ENCODE measurements at places on chromosomes 5 and 9.
A peak's percentile ranks its signal among the peaks of the same experiment; 100 is the strongest.

DNA sequence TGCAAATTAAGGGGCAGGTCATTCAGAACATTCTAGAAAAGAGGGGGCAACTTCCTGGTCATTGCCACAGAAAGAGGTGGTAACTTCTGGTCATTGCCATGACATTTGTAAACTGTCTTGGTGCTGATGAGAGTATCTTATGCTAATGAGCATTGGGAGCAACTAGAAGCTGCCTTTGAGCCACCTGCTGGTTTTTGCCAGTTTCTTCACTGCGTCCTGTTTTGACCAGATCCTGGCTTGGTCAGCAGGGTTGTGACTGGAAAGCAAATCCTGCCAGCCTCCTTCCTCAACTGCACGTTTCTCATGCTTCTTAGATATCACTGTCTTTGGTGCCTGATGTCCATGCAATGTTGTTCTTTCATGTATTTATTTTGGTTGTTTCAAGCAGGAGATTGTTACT is 53.2 kb upstream of the SPATA31C2 start:
- no peak for DNase-seq

DNA sequence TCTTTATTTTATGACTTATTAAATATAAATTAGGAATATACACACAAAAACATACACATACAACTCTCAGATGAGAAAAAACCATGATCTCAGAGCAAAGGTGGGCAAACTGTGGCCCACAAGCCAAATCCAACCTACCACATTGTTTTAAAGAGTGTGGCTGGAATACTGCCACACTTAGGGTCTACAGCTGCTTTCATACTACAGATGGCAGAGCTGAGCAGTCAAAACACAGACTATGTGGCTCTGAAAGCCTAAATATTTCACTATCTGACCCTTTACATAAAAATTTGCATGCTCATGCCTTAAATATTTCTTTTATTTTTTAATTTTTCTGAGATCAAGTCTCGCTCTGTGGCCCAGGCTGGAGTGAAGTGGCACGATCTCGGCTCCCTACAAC is 28.3 kb downstream of the LEAP2 start:
- DNase-seq: no peak

- DNase-seq: no peak
Measured at GRCh38 chr9:30913331-30913730, 1471.1 kb upstream of the ACO1 start.

DNA sequence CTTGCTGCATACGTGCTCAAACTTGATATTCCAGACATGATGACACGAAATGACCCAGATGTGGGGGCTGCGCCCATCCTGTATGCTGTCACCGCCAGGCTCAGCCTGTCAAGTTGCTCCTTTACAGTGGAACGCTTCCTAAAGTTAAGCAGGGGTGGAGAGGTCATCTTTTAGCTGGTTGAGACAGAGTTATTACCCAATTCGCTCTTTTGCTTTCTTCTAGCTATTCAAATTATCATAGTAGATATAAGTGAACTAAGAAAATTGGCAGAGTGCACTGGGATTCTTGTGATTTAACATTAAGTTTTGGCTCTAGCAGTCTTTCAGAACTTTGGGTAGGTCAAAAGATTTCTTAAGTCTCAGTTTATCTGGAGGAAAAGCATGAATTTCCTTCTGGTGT is 69.8 kb upstream of the BASP1 start:
- no peak for DNase-seq

DNA sequence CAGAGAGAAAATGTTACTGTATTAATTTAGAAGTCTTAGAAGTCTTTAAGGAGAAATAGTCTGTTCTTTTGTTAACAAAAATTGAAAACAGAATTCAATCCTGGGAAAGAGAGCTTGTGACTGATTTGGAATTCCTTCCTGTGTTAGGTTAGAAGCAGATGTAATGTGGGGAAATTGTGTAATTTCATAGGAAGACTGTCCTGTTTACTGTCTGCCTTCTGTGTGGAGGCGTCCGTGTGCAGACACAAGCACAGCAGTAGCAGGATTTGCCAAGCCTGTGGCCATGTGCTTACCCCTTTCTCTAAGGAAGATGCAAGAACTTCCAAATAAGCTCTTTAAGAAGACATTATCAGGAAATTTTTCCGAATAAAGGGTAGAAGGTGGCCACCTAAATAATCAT is 36.7 kb upstream of the F2R start:
- no peak for DNase-seq

- peak; percentile 86 for DNase-seq
Measured at GRCh38 chr9:133147412-133148198, 16.1 kb downstream of the GBGT1 start.

- DNase-seq: no peak
Measured at GRCh38 chr9:91427873-91428272, 4.2 kb upstream of the NFIL3 start.

DNA sequence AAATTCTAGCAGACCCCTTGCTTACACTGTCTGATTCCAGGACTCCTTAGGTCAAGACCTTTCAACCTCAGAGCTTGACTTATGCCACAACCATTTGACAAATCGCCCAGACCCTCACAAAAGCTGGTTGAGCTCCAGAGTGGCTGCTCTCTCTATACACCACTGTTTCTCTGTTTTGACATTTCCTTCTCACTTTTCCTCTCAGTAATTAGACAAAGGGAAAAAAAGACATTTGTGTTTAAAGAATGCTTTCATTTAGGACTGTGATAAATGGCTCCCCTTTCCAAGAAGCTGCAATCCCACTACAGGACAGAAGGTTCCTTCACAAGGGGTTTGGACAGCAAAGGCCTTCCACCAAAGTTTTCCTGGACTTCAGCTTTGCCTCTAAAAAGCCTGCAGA is 601.3 kb downstream of the NR2F1-AS1 start:
- DNase-seq: no peak

DNA sequence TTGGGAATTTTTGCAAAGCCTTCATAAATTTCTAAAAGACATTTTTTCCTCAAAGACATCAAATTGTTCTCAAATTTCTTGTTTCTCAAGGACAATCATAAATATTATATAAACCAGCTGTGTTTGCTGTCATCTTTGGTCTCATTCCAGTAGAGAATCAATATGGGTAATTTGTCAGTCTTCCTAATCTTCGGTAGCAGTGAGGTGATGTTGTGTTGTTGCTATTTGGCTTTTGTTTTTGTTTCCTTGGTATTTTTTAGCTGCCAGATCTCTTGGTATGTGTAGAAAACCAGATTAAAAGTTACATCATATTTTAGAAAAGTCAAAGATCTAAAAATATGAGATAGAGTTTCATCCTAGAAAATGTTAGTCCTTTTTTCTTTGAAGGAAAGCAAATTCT is 87.5 kb downstream of the CAMK4 start:
- DNase-seq: no peak

DNA sequence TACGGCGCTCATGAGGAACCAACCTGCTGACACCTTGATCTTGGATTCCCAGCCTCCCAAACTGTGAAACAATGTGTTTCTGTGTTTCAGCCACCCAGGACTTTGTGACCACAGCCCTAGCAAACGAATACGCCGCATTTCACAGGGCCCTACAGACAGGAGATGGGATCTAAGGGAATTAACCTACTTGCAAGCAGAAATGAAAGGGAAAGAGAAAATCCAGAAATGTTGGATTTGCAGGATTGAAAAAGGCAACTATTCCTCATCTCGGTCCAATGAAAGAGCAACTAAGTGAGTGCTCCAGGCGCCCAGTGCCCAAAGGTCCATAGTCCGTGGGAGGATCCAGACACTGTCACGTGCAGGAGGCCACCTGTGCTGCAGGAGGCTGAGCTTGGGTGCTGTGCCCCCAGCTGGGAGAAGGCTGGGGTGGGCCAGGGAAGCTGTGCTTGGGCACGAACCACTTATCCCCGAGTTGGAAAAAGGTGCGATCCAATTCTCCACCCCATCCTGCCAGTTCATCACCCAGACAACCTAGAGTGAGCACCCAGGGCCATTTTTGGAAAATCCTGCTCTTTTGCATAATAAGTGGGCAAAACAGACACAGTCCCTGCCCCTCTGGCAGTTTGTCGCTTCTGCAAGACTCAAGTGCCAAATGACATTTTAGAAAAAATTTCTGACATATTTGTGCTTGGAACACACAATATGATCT is 177.9 kb downstream of the C9orf50 start:
- no peak for DNase-seq

GRCh38 chr5:157718519-157718918 is 12.7 kb upstream of the THG1L start:
- DNase-seq: peak; percentile 47

- no peak for DNase-seq
Measured at GRCh38 chr5:83220331-83220730, 143.0 kb downstream of the XRCC4 start.

- DNase-seq: no peak
Measured at GRCh38 chr5:129249886-129250285, 155.3 kb downstream of the ISOC1 start.

DNA sequence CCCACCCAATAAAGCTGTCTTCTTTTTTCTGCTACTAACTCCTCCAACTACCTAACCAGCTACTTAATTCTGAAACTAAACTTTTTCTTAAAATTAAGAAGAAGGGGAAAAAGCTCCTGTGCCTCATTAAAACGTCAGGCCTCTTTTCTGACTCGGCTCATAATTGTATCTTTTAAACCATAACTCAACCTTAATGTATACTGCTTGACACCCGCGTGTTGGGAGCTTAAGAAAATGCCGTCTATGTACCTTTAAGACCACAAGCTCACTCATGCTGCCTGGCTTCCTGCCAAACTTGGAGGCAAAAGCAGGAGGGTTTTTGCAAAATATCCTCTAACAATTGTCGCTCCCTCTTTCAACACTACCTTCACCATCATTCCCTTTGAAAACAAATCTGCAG is 5.0 kb downstream of the EBF1 start:
- DNase-seq: no peak

GRCh38 chr5:53262348-53262970 is 152.9 kb upstream of the MOCS2 start:
- DNase-seq: no peak

GRCh38 chr5:150320044-150320613 is 17.4 kb upstream of the ARSI start:
- peak; percentile 68 for DNase-seq

GRCh38 chr5:180069589-180070247 is 1.8 kb downstream of the RNF130 start:
- peak; percentile 46 for DNase-seq

DNA sequence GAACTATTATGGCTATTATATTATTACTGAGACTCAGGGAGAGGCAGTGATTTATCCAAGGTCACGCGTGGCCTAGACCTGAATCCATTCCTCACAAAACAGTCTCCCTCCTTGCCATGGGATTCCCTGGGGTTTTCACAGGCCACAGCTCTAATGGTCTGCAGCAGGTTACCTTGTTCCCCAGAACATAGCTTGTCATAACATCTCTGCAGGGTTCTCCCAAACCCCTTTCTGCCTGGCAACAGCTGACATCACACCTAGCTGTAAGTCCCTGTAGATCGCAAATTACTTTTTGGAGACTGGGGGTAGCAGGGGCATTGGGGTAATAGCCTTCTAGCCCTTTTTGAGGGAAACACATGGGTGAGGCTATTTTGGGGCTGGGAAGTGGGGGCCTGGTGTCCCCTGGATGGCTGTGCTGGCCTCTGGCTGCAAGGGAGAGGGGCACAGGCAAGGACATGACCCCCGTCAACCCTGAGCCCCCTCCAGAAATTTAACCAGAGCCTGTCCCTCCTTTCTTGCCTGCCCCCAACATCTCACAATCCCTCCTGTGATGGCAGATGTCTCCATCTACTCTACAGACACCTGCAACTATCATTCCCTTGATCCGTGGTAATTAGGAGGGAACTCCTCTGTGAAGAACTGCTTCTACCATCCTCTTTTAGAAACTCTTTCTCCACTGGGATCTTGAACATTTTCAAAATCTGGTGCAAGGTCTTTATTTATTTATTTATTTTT is 1.3 kb downstream of the CD74 start:
- no peak for DNase-seq

DNA sequence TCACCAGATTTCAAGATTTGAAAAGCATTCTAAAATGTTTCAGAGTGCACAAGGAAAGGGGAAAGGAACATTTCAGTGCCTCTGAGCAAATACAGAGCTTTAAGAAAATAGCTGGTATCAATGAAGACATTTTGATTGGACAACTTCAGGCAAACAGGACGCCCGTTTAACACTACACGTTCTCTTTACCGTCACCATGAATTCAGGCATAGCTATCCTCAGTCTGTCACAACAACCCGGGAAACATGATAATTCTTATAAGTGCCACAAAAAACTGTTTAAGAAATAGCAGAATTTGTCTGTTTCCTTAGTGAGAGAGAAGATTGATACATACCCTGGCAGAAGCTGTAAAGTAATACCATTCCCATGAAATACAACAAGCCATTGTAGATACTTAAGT is 392.4 kb upstream of the PDE4D start:
- no peak for DNase-seq

GRCh38 chr5:77709993-77710685 is 66.0 kb downstream of the TBCA start:
- DNase-seq: no peak

DNA sequence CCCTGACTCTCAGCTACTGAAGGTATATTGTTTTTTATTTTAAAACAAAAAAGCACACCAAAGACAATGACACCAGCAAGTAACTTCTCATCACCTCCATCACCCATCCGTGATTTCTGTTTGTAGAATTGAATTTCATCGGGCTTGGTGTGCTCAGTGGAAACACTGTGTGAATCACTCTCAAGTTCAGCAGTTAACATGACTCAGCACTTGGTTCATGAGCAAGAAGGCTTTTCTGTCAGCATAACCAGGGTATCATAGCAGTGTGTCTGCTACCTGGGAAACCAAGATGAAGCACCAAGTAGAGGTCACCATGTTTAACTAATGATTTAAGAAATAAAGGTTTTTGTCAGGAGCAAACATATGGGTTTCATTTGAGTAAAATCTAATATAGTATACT is 123.7 kb downstream of the INSYN2B start:
- DNase-seq: no peak

GRCh38 chr9:68913054-68913453 is 100.9 kb downstream of the PRKACG start:
- no peak for DNase-seq

DNA sequence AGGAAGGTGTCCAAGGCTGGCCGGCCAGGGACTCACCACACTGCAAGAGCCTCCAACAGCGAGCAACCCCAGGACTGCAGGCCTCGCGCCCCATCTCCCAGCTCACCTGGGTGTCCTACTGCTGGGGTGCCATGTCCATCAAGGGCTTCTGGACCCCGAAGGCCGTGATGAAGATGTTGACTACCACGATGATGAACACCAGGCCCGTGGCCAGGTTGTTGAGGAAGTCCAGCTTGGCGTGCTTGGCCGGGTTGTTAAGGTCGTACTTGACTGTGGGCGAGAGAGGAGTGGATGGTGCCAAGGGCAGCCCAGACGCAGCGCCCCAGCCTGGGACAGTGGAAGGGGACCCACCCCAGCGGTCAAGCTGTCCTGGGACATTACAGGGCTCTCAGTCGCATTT is 9.3 kb downstream of the NINJ1 start:
- DNase-seq: no peak

DNA sequence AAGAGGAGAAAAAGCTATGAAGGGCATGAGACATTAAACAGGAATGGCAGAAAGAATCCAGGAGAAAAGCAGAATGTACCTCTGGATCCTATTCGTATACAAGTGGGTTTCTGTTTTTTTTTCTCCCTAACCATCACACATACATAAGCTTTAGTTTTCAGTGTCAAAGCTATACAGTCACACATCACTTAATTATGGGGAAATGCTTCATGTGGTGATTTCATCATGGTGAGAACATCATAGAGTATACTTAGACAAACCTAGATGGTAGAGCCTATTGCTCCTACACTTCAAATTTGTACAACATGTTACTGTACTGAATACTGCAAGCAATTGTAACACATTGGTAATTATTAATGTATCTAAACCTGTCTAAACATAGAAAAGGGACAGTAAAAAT is 290.6 kb downstream of the AOPEP start:
- no peak for DNase-seq

All from spinal cord (tissue), 10 donors.